ENCODE measurements at places on chromosomes 16 and 17.

DNA sequence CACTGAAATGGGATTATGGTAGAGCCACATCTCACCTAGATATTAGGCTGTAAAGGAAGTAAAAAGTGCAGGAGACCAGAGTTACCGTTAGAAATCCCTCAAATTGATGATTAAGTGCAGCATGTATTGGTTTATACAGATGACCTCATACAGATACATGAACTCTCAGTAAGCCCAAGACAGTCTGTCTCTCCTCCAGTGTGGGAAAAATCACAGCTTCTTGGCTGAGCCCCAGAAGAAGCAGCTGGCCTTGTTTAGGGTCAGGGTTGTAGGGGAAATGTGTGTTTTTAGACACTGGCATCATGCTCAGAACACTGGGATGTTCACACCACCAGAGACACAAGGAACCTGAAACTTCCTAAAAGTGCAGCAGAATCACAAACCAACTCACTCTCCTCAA lies 135.9 kb downstream of the KATNIP start:
- peak; percentile 41 for DNase-seq

DNA sequence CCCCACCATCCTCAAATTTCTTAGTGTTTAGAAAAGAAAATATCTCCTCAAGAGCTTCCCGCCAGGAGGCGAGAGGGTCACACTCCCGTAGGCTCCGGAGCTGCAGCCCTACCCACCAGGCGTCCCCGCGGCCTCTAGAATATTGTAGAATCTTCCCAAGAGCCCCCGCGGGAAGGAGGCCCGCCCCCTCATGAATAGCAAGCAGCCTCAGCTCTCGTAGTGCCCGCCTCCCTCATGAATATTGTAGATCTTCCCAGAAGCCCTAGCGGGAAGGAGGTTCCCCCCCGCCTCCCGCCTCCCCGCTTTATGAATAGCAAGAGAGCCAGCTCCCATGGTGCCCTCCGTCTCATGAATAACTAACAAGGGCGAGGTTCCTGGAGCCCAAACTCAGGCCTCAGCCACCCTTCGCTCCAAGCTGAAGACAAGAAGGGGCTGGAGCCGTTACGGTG lies at the start of gene FBXO47:
Gene FBXO47, minus strand, starts transcription at position 114 of the 449 bp plus-strand sequence. CDS start 4,378 bp downstream, outside the sequence.
- peak; percentile 84 for DNase-seq

- no peak for DNase-seq
Observed at GRCh38 chr16:22632606-22633005, 121.9 kb downstream of the NPIPB5 start.

DNA sequence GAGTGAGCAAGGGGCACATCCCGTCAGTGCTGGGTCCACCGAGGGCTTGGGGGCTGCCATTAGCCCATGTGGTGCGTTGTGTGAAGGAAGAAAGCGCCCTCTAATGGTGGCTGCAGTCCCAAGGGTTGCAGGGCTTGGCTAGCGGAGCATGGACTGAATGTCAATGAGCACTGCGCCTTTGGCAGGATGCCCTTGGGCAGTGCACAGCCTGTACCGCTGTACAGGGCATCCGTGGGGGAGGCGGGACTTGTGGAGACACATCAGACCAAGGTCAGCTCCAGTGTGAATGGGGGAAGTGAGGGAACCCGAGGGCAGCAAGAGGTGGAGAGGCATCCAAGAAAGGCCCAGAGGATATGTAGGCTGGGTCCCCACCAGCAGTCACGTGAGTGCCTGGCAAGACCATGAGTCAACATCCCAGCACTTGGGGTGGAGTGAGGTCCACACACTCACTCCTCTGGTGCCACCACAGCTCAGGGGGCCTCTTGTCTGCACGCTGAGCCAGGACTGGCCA lies 75.5 kb upstream of the MED9 start:
- peak; percentile 22 for DNase-seq

GRCh38 chr17:43917348-43918025 lies 10.2 kb upstream of the MPP2 start:
- DNase-seq: peak; percentile 25

GRCh38 chr16:69482410-69482991 lies 58.1 kb downstream of the CYB5B start:
- peak; percentile 68 for DNase-seq

DNA sequence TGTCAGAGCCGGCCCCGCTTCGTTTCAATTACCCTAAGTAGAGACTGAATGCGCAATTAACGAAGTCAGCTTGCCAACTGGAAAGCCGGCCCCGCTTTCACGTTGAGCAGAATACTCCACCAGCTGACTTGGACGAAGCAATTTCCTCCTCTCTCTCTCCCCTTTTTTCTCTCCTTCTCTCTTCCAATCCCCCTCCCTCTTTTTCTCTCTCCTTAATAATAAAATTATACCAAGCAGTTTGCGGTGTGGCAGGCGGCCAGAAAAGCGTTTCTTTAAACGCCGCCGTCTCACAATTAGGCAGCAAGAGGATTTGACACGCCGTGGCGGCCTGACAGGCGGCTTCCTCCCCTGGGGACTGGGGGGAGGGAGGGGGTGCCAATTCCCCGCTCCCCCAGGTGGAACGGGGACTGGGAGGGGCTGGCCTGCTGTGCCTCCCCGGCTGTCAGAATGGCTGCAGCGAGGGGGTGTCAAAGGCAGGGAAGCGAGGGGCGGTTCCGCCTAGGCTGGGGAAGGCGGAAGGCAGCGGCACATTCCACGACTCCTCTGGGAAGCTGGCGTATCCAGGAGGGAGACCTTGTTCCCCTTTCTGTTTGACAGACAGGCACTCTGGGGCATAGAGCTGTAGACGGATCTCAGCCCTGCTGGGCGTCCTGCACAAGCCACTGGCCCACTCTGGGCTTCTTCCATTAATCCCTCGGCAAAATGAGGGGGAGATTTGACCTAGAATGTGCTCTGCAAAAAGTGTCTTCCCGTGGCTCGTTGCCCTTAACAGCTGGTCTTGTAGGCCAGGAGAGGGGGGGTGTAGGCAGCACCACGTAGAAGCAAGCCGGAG lies 52.7 kb downstream of the SREBF1 start:
- DNase-seq: peak; percentile 79

DNA sequence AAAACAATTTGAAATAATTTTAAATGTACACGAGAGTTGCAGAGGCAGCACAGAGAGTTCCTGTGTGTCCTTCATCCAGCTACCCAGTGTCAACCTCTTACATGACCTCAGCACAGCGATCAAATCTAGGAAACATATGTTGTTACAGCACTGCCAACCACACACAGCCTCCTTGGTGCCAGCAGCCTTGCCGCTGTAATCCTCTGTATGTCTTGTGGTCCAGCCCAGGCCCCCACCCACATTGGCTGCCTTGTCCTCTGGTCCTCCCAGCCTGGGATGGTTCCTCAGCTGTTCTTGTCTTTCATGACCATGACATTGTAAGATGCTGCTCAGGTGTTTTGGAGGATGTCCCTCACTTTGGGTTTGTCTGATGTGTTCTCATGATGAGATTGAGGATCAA lies 178.0 kb downstream of the RPTOR start:
- no peak for DNase-seq
